ENCODE measurements at places on chromosomes 2 and 18.
A peak's percentile ranks its signal among the peaks of the same experiment; 100 is the strongest.

- DNase-seq: no peak
Measured at GRCh38 chr18:72041313-72042032, 502.7 kb downstream of the CBLN2 start.

- DNase-seq: peak; percentile 12
Measured at GRCh38 chr2:56107502-56108220, 76.1 kb upstream of the CCDC85A start.

DNA sequence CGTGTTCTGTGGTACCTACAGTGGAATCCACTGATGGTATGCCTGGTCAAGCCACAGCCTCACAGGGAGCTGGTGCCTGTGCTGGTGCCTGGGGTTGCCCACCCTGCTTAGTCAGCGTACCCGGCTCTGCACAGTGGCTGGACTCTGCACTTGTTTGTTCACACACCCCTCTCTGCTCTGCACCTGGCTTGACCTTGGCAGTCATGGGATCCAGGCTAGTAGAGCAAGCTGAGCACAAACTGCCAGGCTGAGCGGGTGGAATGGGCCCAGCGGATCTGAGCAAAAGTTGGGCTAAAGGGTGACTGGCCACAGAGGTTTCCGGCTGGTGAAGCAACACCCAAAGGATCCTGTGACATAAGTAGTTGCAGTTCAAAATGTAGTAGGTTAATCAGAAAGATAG, 163.5 kb downstream of the CDH19 start:
- DNase-seq: no peak

GRCh38 chr2:170255971-170256370, 78.0 kb downstream of the MYO3B start:
- DNase-seq: peak; percentile 35

DNA sequence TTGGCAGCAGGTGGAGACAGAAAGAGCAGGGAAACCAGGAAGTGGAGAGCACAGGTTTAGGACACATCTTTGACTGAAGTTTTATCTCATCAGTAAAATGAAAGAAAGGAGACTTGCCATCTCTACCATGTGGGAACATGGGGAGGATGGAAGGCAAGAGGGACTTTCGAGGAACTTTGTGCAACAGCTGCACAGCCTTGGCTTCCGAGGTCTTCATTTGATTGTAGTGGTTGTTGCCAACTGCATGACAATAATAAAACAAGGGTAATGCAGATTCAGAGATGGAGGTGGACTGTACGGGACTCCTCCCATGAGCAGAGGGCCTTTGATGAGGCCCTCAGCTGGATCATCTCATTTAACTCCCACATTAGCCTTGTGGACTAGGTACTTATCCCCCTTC, 49.3 kb upstream of the FZD7 start:
- no peak for DNase-seq

GRCh38 chr2:199977984-199978415, 22.6 kb downstream of the MAIP1 start:
- peak; percentile 88 for DNase-seq
